Caco-2 (cell line): ENCODE measurements at places on chromosomes 11 and 22. TPM values are rescaled to one million over a fixed set of nuclear protein-coding genes. Genes with fewer than 3 reads are reported as not detected.

The PANX3 gene
- total RNA-seq: not detected in 2 replicates

The ADAMTS15 gene
- 0.12 and 0.20 TPM in 2 replicates for total RNA-seq

The KIRREL3 gene
- total RNA-seq: not detected in 2 replicates

The KRTAP5-1 gene
- not detected in 2 replicates for total RNA-seq

The NCR3LG1 gene
- 14.6 and 14.8 TPM in 2 replicates for total RNA-seq

The SNU13 gene
- 172 and 187 TPM in 2 replicates for total RNA-seq

The NRXN2 gene
- total RNA-seq: 6.5 and 7.6 TPM in 2 replicates

The HEPHL1 gene
- not detected in 2 replicates for total RNA-seq

The PYGM gene
- 0.51 and 1.4 TPM in 2 replicates for total RNA-seq

The CRYBA4 gene
- total RNA-seq: 0.68 TPM in 1 of 2 replicates, not detected in the other

The TNNT3 gene
- 0.88 and 2.8 TPM in 2 replicates for total RNA-seq

The KRTAP5-10 gene
- not detected in 2 replicates for total RNA-seq
